ENCODE measurements at places on chromosomes 16 and 17.
A peak's percentile ranks its signal among the peaks of the same experiment; 100 is the strongest.

DNA sequence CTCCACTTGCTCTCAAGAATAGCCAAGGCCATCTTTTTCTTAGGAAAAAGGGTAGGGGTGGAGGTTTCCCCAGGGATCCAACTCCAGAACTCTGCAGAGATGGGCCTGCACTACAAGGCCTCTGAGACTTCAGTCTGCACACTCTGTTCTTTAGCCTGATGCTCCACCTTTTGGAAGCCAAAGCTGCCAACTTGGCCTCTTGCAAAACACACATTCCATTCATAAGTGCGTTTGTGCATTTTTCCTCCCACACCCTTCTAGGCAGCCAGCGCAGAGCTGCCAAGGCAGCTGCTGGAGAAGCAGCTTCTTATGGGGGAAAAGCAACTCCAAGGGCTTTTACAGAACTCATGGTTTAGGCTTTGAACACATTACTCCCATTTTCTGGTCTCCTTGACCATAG lies 45.3 kb downstream of the REXO5 start:
- DNase-seq, result no peak

DNA sequence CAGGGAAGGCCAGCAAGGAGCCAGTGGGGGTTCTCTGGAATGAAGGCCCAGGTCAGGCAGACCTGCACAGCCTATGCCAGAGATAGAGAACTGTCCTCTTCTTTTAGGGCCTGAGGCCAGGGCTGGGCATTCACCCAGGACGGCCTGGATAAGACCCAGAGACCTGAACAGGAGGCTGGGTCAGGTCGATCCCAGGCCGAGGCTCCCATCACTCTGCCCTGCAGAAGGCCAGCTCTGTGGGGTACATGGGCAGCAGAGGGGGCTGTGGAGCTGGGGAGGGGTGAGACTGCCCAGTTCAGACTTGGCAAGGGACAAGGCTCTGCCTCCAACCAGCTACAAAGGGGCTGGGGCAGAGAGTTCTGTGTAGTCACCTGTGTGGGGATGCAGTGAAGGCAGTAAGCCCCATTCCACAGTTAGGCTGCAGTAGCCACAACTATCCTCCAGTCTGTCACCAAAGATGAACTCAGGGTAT lies 14.6 kb downstream of the HSD11B2 start:
- no peak for DNase-seq

DNA sequence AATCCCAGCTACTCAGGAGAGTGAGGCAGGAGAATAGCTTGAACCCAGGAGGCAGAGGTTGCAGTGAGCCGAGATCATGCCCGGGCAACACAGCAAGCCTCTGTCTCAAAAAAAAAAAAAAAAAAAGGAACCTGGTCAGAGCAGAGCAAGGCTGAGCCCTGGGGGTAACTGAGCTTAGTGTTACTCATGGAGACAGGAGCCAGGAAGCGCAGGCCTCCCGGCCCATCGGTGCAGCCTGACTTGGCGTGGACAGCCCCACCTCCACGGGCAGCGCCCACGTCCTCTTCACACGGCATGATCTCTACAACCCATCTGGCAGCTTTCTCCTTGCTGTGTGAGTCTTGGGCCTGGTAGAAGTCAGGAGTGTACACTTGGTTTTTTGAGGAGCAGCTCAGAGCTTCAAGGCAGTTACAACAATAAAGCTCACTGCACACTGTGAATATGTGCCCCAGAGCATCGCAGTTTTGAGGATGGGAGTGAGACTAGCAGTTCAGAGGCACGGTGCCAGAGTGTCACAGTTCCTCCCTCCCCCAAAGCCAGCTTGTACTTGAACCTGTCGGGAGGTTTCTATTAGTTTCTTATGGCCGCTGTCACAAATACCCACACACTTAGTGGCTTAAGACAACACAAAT lies 129.9 kb downstream of the RAP1GAP2 start:
- DNase-seq, result no peak

DNA sequence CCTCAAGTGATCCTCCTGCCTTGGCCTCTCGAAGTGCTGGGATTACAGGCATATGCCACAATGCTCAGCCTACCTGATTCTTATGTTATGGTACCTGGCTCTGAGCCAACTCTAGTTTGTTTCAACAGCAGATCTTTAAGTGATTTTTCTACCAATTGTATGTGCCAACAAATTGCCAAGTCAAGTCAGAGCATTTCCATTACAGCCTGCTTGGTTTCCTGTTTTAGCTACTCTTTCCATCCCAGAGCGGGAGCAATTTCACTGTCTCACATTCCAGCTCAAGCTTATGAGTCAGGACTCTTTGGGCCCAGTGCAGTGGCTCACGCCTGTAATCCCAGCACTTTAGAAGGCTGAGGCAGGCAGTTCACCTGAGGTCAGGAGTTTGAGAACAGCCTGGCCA lies 30.8 kb upstream of the RBBP6 start:
- DNase-seq, result no peak

- DNase-seq, result peak; percentile 28
These were observed 23.0 kb downstream of the CDH5 start for GRCh38 chr16:66389256-66390176.

- DNase-seq, result no peak
These were observed 9.5 kb downstream of the PROCA1 start for GRCh38 chr17:28702026-28702751.

DNA sequence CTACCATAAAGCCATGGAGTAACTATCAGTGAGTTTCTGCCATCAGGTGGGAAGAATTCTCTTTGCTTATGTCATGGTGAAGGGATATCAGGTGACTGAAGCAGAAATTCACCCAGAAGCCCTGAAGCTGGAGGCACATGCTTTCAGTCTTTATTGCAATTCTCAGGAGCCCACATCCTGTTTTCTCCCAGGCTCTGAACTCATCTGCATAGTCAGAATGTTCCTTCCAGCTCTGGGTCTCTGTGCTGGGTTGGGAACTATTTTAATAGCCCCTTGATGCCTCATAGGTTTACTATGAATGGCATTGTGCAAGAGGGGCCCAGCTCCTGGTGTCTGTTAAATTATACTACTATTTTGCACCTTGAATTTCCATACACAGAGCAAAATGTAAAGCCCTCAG lies 198.4 kb upstream of the SOX9 start:
- DNase-seq, result no peak

- no peak for DNase-seq
These were observed 18.8 kb downstream of the HSD11B2 start for GRCh38 chr16:67449739-67450138.

- no peak for DNase-seq
These were observed 526 bp upstream of the RNASEK start for GRCh38 chr17:7011942-7012254.

GRCh38 chr16:4477966-4478365 lies 1.8 kb downstream of the HMOX2 start:
- no peak for DNase-seq

- DNase-seq, result peak; percentile 73
These were observed 8.6 kb downstream of the KDM6B start for GRCh38 chr17:7842380-7843256.

- DNase-seq, result no peak
These were observed 36.7 kb downstream of the CCDC182 start for GRCh38 chr17:57708410-57708809.

GRCh38 chr16:52283584-52284375 lies 263.2 kb downstream of the TOX3 start:
- no peak for DNase-seq

DNA sequence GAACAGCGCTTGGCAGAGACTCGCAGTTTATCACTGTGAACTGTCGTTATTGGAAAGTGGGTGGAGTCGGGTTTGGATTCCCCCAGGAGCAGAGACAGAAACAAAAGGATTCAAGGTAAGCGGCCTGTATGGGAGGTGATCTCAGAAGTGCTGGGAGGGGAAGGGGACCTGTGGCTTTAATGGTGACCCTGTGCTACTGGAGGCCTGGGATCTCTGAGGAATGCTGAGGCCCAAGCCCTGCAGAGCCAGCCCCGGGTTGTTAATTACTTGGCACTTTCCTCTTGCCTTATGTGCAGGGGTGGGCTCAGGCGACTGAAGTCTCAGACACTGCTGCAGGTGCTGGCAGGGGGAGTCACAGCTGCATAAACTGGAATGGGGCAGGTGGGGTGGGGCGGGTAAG lies 27.4 kb downstream of the IRF8 start:
- DNase-seq, result no peak

DNA sequence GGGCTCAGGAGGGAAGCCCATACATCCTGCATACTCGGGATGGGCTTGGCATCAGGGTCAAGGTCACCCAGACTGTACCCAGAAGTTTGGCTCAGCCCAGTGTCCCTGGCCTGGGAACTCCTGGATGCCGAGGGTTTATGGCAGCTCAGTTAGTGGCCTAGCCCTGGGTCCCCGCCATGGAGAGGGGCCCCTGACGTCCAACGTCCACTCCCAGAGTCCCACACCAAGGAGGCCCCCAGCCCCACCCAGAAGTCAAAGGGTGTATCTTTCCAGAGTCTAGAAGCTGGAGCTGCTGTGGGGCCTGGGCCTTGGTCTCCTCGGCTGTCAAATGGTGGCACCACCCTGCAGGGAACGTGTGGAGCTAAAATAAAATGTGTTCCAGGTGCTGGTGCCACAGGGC lies 76.4 kb downstream of the SREBF1 start:
- DNase-seq, result no peak

GRCh38 chr17:80611816-80612215 lies 67.2 kb downstream of the RPTOR start:
- no peak for DNase-seq

- DNase-seq, result no peak
These were observed 93.4 kb upstream of the TNRC6A start for GRCh38 chr16:24635900-24636610.

GRCh38 chr16:83939266-83939855 lies 13.7 kb upstream of the OSGIN1 start:
- no peak for DNase-seq

GRCh38 chr17:7186241-7186640 lies 7.1 kb upstream of the ASGR1 start:
- no peak for DNase-seq

DNA sequence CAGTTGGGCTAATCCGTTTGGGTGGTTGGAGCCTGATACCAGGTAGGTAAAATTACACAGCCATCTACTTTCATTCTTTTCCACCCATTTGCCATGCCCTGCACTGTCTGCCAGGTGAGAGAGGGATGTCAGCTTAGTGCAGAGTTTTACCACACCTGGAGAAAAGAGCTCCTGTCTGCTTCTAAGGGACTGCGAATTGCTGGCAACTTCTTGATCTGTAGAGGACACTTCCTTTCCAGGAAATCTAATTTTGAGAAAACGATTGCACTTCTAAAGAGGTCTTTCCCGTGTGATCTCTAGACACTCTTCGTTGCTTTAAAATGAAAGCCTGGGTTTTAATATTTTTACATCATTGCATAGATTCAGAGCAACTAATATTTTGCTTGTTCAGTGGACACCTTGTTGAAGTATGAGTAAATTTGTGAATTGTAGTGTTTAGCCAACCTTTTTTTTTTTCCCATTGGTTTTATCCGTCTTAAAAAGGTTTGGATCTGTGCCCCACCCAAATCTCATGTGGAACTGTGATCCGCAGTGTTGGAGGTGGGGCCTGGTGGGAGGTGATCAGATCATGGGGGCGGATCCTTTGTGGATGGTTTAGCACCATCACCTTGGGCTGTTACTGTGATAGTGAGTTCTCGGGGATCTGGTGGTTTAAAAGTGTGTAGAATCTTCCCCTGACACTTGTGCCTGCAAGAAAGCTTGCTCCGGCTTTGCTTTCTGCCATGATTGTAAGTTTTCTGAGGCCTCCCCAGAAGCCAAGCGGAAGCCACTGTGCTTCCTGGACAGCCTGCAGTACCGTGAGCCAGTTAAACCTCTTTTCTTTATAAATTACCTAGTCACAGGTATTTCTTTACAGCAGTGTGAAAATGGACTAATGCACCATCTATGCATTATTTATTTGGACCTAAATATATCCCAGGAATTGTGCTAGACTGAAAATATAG lies 104.6 kb downstream of the PRKCA start:
- no peak for DNase-seq

DNA sequence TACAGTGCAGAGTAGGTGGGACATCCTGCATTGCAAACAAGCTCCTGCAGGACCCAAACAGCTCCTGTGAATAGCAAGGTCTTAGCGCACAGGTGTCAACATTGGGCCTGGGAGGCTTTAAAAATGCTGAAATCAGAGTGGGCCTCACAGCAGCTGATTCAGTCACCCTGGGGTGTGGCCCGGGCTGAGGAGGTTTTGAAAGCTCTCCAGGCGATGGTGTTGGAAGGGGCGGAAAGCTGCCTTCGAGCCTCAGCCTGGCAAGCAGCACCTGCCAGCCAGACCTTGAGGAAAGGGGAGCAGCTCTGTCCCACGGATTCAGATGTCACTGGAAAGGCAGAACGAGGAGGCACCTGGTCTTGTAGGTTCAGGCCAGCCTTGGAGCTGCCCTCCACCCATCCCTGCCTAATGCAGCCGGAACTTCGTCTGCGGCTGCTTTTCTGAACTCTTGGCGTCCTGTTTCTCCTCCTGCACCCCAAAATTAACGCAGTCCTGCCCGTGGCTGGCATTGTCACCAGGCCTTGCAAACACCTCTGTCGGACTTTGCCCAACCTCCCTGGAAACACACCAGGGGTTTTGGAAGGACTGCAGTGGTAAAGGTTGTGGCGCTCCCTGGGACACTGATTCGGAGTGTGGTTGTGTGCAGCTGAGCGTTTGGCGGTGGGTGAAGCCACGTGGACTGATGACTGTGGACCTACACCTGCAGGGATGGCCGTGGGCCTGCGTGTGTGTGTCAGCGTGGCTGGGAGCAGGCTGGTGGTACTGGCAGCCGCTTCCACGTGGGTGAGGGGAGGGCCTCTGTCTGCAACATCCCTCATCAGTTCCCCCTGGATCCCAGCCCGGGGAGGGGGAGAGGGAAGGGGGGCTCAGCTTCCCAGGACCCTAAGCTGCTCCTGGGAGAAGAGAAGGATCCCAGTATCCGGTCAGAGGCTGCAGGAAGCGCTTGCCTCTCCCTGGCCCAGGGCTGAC lies 3.4 kb downstream of the NECAB2 start:
- DNase-seq, result no peak

GRCh38 chr16:5917436-5918195 lies 820.0 kb upstream of the EEF2KMT start:
- DNase-seq, result no peak

Data from ecto neural progenitor cell (in vitro differentiated cells).